Activated CD8-positive, alpha-beta memory T cell treated with anti-CD3 and anti-CD28 coated beads for 1 hour (primary cell): ENCODE measurements at places on chromosomes 11 and 22.

DNA sequence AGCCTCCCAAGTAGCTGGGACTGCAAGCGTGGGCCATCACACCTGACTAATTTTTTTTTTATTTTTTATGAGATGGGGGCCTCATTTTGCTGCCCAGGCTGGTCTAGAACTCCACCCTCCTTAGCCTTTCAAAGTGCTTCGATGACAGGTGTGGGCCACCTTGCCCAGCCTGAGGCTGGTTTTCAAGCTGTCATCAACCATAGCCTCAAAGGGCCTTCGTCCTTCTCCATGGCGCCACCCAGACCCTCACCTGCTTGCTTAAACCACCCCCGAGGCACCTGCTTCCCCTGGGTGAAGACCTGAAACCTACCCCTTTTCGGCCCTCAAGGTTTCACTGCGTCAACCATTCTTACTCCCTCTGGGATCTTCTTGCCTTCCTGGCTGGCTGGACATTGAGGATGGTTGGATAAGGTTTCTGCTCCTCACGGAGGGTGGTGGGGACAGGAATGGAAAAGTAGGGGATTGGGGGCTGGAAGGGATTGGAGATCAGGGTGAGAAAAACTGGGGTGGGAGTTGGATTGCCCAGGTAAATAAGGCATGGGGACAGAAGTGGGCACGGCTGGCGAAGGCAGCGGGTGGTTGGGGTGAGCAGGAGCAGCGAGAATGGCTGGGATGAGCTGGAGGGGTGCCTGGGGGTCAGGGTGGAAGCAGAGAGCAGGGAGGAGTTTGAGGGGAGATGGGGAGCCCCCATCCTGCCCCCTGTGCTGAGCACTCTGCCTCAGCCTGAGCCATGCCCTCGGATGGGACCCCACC, 2.8 kb upstream of the ACR start:
- DNase-seq = no peak

GRCh38 chr11:121435132-121435531, 17.0 kb upstream of the SORL1 start:
- DNase-seq = no peak

- no peak for DNase-seq
Measured at GRCh38 chr11:111245425-111245824, at the start of gene POU2AF2. Gene POU2AF2, plus strand, starts transcription at chr11:111245725. Its CDS starts 129 bp downstream, at chr11:111245854.

DNA sequence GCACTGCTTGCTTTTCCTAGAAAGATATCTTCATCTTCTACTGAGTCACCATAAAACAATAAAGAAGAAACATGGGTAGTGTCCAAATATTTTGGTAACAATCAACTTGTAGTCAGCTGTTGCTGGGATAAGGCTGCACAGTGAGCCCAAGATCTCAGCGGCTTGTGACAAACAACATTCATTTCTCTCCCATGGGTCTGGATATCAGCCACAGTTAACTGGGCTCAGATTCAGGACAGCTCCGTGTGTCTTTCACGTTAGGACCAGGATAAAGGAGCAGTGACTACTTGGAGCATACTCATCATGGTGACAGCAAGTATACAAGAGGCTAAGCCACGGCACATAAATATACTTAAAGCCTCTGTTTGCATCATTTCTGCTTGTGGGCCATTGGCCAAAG, 27.9 kb upstream of the GRK3 start:
- DNase-seq = no peak

GRCh38 chr11:134037046-134037908, 31.6 kb upstream of the JAM3 start:
- DNase-seq = peak; percentile 49

GRCh38 chr11:34499719-34500500, 13.7 kb downstream of the ELF5 start:
- no peak for DNase-seq

GRCh38 chr11:72229925-72230763, 5.6 kb downstream of the INPPL1 start:
- DNase-seq = no peak

GRCh38 chr11:121112498-121113455, 11.7 kb downstream of the TECTA start:
- DNase-seq = no peak

- DNase-seq = no peak
Measured at GRCh38 chr22:20466659-20467379, 28.8 kb downstream of the KLHL22 start.

GRCh38 chr22:29722151-29722550, 2.3 kb downstream of the CABP7 start:
- no peak for DNase-seq

- no peak for DNase-seq
Measured at GRCh38 chr11:97610000-97610399, 1220.2 kb downstream of the JRKL start.

GRCh38 chr22:29386708-29387107, 1.7 kb downstream of the AP1B1 start:
- DNase-seq = no peak

DNA sequence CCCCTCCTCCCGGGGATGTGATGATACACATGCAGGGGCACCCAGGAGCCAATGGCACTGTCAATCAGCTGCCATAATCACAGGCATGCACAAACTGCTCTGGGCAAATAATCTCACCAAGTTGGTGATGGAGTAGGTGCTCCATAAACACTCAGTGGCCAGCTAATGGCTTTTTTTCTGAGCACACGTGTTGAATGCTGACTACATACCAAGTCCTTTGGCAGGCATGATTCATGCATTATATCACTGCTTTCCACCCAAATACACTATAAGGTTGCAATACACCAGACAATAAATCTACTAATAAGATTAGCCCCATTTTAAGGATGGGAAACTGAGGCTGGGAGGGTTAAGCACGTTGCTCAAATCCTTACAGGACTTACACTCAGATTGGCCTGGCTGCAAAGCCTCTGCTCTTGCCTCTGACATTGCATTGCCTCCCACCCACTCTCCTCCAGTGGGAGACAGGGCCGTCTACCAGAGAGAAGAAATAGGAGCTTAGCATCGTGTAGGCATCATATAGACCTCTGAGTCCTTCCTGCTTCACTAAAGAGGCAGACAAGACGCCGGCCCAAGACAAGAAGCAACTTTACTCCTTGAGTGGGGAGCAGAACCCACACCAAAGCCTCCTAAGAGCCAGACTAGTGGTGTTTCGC, 32.7 kb upstream of the ACCSL start:
- DNase-seq = no peak

GRCh38 chr11:124238512-124238911, 2.4 kb upstream of the OR8G1 start:
- DNase-seq = no peak

DNA sequence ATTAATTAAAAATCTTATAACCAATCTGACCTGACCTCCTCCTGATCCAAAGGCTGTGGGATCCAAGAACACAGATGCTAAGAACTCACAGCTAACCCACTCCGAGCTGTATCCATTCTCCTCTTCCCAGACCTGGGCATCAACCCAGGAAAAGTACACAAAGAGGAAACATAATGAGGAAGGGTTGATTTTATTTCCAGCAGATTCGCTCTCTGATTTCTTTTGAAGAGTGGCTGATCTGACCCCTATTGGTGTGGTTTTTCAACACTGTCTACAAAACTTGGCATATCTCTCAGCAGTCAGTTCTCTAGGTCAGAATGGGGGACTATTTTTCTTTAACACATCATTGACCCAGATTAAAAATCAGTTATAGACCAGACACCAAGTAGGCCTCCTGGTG, 201.9 kb upstream of the UBASH3B start:
- DNase-seq = no peak

- DNase-seq = no peak
Measured at GRCh38 chr22:46453006-46453828, 84.2 kb downstream of the CELSR1 start.

DNA sequence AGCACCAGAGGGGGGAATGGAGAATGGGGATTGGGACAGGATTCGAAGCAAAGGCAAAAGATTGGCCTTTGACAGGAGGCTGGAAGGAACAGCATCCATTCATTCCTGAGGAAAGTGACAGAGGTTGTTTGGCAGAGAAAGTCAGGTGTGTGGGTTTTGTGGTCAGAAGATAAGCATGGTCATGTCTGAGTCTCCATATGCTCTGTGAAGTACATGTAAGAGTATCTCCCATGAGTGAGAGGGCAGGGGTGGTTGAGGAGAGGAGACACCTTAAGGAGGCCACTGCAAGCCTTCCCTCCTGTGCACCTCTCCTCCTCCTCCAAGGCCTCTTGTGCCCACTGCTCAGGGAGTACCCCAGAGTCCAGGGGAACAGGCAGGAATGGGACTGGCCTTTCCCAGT, 1.9 kb upstream of the NLRP10 start:
- no peak for DNase-seq

- no peak for DNase-seq
Measured at GRCh38 chr22:46913351-46913750, 150.9 kb downstream of the TBC1D22A start.

DNA sequence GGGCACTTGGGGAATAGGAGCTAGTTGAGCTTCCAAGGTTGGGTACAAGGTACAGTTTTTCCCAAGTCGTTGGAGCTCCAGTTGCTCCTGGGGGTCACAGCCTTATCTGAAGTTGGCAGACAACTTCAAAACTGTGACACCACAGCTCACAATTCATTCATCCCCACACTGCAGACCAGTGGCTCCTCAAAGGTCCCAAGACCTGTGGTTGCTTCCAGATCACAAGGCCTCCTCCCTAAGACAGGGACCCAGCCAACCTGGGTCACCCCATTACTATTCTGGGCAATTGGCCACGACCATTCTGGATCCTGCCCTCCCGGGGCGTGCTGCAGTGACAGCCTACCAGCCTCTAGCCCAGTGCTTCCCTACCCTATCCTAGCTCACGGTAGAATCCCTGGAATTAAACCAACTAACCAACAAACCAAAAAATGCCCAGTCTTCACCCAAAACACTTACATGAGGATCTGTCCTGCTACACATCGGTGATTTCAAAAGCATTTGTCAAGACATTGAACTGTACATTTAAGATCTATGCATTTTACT, 862 bp upstream of the PDXP start:
- DNase-seq = no peak

- no peak for DNase-seq
Measured at GRCh38 chr11:113956986-113957385, 17.9 kb upstream of the HTR3A start.

DNA sequence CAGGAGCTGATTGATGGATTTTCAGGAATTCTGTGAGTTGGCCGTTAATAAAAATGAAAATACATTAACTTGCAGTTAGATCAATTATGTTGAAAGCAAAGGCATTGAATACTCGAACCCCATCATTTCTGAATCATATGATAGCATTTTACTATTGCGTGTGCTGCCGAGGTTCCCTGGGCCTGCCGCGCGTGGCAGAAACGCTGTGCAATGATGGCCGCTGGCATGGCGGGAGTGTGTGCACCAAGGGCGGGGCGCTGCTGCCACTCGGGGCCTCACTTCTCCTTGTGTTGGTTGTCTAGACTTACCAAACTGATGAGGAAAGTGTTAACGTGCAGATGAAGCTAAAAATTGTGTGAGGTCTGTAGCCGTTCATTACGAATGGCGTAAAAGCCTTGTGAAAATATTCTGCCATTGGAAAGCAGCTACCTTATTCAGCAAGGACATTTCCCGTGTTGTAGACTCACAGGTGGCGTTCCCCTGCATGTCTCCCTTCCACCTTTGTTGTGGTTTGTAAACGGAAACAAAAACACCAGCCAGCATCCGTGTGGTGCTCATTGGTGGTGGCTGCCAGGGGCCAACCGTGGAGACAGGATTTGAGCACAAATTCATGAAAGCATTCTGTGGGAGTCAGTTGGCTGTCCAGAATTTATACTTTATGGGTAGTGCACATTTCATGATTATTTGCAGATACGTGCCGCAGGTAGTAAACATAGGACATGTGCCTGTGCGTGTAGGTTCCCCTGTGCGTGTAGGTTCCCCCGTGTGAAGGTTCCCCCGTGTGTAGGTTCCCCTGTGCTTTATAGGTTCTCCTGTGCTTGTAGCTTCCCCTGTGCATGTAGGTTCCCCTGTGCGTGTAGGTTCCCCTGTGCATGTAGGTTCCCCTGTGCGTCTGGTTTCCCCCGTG, 5.9 kb upstream of the GRAMD4 start:
- DNase-seq = peak; percentile 46

GRCh38 chr11:68601147-68601546, 83.2 kb upstream of the GAL start:
- DNase-seq = no peak

- DNase-seq = no peak
Measured at GRCh38 chr11:114208377-114208776, 87.8 kb upstream of the NNMT start.

DNA sequence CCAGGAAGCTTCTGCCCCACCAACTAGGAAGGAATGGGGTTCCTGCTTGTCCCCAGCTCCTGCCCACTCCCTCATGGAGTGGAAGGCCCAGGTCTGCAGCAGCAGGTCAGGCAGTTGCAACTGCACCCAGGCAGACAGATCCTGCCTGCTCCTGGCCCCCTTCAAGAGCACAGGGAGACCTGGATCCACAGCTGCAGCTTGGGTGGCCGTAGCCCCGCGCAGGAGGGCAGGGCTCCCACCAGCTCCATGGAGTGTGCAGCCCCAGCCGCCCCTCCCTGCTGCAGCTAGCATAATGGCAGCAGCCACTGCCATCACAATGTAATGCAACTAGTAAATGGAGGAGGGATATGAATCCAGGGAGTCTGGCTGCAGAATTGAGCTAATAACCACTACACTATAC, 187.5 kb upstream of the PLET1 start:
- no peak for DNase-seq

GRCh38 chr11:46640036-46640788, 22.9 kb downstream of the ATG13 start:
- no peak for DNase-seq

GRCh38 chr11:102560555-102561011, 30.0 kb upstream of the MMP7 start:
- no peak for DNase-seq

- DNase-seq = no peak
Measured at GRCh38 chr11:117855912-117856651, 20.4 kb downstream of the FXYD6 start.

DNA sequence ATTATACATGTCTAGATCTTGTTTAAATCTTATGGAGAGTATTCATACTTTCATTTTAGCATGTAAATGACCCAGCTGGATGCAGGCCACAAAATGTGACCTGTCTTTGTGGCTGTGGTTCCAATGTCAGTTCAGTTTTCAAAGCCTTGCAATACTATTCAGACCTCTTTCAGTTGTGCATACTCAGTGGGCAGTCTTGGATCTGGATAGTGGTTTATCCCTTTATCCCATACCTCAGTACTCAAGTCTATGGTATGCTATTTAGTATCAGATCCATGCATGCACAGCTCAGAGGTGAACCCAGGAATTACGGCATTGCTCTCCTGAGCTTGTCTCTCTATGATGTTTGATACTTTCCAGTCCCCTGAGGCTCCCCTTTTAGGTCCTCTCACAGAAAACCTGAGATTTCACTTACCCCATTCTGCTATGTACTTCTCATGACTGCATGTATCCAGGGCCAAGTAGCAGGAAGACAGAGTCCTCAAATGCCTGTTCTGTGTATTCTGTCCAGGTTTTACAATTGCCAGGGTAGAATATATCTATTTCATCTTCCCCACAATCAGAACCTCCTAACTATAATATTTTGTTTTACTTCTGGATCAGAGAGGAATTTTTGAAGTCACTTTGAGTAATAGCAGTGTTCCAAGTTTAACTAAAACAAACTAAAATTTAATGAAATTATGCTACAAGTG, 6.9 kb upstream of the P4HA3 start:
- no peak for DNase-seq

GRCh38 chr11:10305262-10305963, 540 bp downstream of the ADM start:
- no peak for DNase-seq
